ENCODE measurements at places on chromosomes 3 and 15.
A peak's percentile ranks its signal among the peaks of the same experiment; 100 is the strongest.

GRCh38 chr3:104951426-104951825 is 415.3 kb upstream of the ALCAM start:
- DNase-seq = no peak

GRCh38 chr3:186024210-186024609 is 84.7 kb downstream of the ETV5 start:
- DNase-seq = peak; percentile 87

- no peak for DNase-seq
These were observed 99.9 kb downstream of the ITPR1 start for GRCh38 chr3:4593014-4593413.

- no peak for DNase-seq
These were observed 59.7 kb downstream of the RGMA start for GRCh38 chr15:93029214-93029835.

GRCh38 chr15:84034578-84035398 is 200.8 kb upstream of the GOLGA6L4 start:
- no peak for DNase-seq

GRCh38 chr3:30924763-30925162 is 30.3 kb upstream of the GADL1 start:
- DNase-seq = no peak

GRCh38 chr15:63238796-63239195 is 38.6 kb upstream of the APH1B start:
- DNase-seq = no peak

GRCh38 chr15:48332642-48333034 is 1.4 kb downstream of the DUT start:
- DNase-seq = no peak

- no peak for DNase-seq
These were observed 35.5 kb upstream of the NOX5 start for GRCh38 chr15:68979006-68979405.

DNA sequence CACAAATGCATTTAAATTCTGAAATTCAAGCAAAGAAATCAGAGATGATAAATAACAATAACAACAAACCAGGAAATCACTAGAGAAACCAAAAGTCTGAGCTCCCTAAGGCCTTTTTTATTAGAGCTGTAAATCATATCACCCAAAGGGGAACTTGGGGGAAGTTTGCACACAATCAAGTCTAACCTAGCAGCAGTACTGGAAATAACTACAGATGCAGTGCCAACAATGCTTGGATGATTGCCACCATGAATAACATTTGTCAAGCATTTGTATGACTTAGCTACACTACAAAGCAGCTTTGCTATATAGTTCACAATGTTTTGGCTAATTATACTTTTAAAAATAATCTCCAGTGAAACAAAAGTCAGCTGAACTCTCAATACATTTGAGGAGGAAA is 27.8 kb downstream of the SHQ1 start:
- DNase-seq = no peak

GRCh38 chr3:160174621-160175020 is 50.6 kb upstream of the C3orf80 start:
- no peak for DNase-seq

Data from esophagus muscularis mucosa (tissue), 4 donors.